DMS 273 treated with DMSO at 0.1 percent for 48 hours (cell line): ENCODE measurements at places on chromosomes 7 and 10.

DNA sequence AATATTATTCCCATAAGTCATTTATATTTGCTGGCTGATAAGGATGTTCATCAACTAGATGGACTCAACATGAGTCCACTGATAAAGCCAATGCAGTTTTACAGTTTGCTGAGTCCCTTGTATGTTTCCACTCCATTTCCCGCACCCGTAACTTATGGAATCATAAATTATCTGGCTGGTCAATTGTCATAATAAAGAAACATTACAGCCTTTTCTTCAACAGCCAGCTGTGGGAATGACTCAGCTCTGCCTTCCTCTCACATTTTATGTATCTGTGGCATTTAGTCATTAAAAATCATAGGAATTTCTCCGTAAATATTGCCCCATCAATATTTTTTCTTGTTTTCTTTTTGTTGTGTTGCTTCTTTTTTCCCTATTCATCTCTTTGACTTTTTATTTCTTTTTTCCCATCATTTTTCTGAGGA lies 22.3 kb upstream of the TMEM26 start:
- DNase-seq: no peak

DNA sequence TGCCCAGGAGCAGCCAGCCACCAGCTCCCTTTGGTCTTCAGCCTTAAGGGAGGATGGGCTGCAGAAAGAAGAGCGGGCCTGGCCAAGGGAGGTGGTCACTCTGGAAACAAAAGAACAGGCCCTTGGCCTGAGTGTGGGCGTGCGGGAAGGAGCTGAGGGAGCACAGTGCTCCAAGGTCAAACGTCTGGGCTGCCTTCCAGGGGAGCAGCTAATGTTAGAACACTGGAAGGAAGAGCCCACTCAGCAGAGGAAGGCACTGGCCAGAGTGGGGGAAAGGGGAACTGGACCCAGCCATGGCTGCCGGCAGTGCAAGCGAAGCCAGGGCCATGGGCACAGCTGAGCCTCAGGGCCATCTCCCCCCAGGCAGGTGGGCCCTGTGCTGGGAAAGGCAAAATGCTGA lies 42.7 kb downstream of the FAM53B start:
- no peak for DNase-seq

- DNase-seq: no peak
Measured at GRCh38 chr10:14450041-14450491, 119.3 kb upstream of the FRMD4A start.

- DNase-seq: no peak
Measured at GRCh38 chr10:85919491-85920021, 447.0 kb downstream of the GRID1 start.

- DNase-seq: no peak
Measured at GRCh38 chr10:72414642-72415041, 59.9 kb upstream of the DNAJB12 start.

- no peak for DNase-seq
Measured at GRCh38 chr10:70284542-70285475, 1.0 kb upstream of the NPFFR1 start.

GRCh38 chr7:122300211-122300932 lies 4.2 kb downstream of the FEZF1 start:
- no peak for DNase-seq

DNA sequence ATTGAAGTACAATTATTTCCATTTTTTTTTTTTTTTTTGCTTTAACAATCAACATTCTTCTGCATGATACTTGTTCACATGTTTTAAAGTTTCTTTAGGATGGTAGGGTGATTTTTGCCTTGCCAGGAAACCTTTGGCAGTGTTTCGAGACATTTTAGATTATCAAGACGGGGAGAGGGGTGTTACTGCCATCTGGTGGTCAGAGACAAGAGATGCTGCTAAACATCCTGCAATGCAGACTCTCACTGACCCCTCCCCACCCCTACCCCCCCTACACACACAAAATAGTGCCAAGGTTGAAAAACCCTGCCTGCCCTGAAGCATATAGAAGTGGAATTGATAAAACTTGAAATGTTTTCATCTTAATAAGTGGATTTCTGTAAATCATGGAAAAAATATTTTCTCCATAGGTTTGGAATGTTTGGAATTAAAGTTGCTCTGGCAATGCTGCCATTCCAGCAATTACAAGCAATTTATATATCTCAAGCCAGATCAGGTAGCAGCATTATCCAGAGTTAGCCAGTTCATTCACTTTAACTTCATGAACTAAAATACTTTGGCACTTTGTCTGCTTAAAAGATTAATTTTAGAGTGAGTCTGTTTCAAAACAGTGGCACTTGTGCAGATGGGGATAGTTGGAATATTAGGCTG lies 62.1 kb downstream of the SDHAF3 start:
- peak; percentile 49 for DNase-seq

DNA sequence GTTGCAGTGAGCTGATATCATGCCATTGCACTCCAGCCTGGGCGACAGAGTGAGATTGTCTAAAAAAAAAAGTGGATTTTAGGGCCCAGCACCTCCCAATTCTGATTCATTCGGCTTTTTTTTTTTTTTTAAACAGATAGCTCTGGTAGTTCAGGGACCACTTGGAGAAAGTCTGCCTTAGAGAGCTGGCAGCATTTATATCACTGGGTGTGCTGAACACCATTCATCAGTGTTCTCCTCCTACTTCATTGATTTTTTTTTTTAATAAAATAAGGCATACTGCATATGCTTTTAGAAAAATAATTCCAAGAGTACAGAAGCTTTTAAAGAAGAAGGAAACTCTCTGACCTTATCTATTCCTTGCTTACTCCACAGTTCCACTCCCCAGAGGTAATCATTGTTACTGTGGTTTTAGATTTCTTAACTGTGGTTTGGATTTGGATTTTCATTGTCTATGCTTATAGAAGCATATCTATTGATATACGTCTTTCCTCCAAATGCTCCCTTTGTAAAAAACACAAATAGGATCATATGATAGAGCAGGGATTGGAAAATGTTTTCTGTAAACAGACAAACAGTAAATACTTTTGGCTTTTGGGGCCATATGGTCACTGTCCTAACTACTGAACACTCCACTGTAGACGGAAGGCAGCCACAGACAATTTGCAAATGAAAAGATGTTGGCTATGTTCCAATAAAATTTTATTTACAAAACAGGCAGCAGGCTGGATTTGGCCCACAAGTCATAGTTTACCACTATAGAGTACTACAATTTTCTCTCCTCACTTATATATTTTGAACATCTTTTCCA lies 21.1 kb upstream of the SAR1A start:
- no peak for DNase-seq

DNA sequence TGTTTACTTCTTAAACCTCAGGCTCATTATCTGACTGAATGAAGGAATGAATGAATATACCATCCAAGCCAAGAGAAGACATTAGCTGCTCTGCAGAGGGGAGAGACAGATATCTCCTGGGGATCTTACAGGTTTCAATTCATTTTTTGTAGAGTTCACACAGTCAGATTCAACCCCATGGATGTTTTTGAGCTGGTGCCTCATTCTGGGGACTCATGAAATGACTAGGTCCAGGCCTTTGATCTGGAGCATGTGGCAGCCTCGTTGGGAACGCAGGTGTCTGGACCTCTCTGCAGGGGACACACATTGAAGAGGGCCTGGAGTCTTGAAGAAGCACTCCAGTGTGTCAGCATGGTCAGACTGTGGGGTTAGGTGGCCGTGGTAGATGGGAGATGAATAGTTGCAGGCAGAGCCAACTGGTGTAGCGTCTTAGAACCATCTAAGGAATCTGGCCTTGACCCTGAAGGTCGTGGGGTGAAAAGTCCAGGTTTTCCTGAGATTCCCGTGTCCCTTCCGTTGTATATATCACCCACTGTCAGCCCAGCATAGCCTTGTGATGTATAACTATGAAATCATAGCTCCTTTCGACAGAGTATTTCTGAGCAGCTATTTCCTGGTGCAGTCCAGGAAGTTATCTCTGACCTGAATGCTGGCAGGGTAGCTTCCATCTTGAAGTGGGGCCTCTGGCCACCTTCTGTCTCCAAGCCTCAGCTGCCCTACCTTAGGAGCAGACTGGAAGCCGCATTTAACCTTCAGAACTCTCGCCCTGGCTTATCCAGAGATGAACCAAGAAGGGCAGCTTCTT lies 22.3 kb downstream of the BTBD16 start:
- no peak for DNase-seq

DNA sequence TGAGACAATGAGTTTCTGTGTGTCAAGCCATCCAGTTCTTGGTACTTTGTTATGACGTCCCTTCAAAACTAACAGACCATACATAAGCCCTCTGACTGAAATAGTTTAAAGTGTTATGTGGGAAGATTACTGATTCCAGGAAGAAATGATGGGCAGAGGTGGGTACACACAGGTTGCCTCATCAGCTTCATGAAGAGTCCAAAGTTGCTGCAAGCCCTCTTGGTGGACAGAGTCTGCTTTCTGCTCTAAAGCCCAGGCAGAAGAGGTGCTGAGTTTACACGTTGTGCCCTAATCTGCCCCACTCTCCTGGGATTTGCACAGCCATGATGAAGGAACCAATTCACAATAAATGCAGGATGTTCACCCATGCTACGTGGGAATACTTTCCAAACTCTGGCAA lies 187.4 kb downstream of the PARD3 start:
- DNase-seq: no peak
